GM18507 (cell line): ENCODE measurements at places on chromosomes 1 and 21.

DNA sequence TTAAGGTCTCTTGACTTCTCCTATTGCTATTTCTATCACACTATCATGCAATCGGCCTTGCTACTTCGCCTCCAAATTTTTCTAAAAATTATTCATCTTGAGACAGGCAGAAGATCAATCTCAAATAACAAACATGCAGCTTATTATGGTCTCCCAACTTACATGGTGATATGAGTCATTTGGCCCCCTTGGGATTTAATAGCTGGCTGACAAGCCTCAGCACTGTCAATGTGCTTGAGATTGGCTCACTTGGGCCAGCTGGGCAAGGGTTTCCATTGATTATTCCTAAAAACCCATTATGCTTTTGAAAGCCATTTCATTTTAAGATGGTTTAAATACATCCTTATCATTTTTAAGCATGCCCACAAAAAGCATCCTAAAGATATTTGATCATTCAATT is 224.5 kb upstream of the NFIA start:
- DNase-seq, result no peak

GRCh38 chr1:103333141-103333540 is 192.4 kb upstream of the RNPC3 start:
- DNase-seq, result no peak

GRCh38 chr1:228666686-228667623 is 68.3 kb upstream of the RHOU start:
- DNase-seq, result no peak

- no peak for DNase-seq
These were observed 37.0 kb upstream of the ENAH start for GRCh38 chr1:225689882-225690459.

DNA sequence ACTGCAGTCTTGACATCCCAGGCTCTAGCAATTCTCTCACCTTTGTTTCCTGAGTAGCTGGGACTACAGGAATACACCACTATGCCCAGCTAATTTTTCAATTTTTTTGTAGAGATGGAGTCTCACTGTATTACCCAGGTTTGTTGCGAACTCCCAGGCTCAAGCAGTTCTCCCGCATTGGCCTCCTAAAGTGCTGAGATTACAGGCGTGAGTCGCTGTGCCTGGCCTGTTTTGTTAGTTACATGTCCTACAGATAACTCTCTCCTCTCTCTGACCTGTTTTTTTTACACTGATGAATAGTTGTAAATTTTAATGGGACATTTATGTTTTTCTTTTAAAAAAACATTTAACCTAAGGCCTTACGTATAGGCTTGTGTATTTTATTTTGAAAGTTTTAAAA is 19.8 kb downstream of the PTBP2 start:
- DNase-seq, result no peak

DNA sequence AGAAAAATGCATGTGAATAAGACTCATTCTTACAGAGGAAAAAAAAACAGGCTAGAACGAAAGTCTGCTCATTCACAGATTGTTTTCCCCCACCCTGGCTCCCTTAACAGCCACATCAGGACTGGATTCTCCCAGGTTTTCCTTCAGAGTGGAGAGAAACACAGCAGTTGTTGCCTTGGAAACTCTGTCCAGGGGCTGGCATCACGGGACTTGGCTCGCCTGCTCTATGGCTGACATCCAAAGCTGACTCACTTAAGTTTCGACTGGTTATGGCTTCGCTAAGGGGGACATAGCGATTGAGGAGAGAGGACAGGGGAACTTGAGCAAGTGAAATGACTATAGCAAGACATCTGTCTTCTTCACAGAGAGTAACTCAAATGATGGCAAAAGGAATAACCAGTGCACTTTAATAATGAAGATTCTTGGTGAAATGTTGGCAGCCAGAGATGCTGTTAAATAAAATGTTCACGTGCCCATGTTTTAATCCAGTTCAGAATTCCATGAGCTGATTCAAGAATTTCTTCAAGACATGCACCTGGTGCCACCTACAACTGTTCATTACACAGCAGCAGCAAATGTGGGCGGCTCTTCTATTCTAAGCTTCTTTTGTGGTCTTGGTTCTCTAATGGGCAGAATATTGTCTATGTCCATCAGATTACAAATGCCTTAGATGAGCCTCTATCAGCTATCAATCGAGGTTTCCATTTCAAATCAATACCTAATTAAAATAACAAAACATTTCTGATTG is 21.8 kb downstream of the MIS18A start:
- DNase-seq, result no peak
